ENCODE measurements at places on chromosomes 6 and 20. TPM values are rescaled to one million over a fixed set of nuclear protein-coding genes. Genes with fewer than 3 reads are reported as not detected.

Gene HLA-DQB1
- not detected for total RNA-seq

Gene OPRL1
- 0.36 TPM for total RNA-seq

Gene ESR1
- not detected for total RNA-seq

Gene CD93
- total RNA-seq = under 0.01 TPM

Gene SLCO4A1
- total RNA-seq = 0.56 TPM

Gene SNAI1
- 0.54 TPM for total RNA-seq

Gene DACT2
- not detected for total RNA-seq

Gene CCN6
- not detected for total RNA-seq

Gene PABPC1L
- 4.7 TPM for total RNA-seq

Gene FKBP1A
- total RNA-seq = 120 TPM

Gene RAET1L
- total RNA-seq = not detected

Gene SYCP2
- 0.56 TPM for total RNA-seq

Gene PTCRA
- total RNA-seq = not detected

Gene TCP11
- total RNA-seq = 0.56 TPM

Gene SLC17A9
- total RNA-seq = 1.4 TPM

Gene DEFB110
- total RNA-seq = not detected

Gene CEP57L1
- 21.9 TPM for total RNA-seq

Gene NANP
- total RNA-seq = 7.2 TPM

Gene SMOC2
- not detected for total RNA-seq

Gene EMILIN3
- under 0.01 TPM for total RNA-seq

Gene SOX4
- 6.4 TPM for total RNA-seq

Gene DAAM2
- total RNA-seq = 13.1 TPM

Gene PRSS16
- total RNA-seq = not detected

Gene SNX14
- total RNA-seq = 116 TPM

Gene DDX43
- total RNA-seq = not detected

Gene PRRC2A
- total RNA-seq = 8.1 TPM

Gene EYS
- under 0.01 TPM for total RNA-seq

Gene TTK
- 21.5 TPM for total RNA-seq

Gene ABHD16B
- total RNA-seq = not detected

Gene RAD21L1
- total RNA-seq = under 0.01 TPM

Gene ADAM33
- total RNA-seq = under 0.01 TPM

Gene SLA2
- not detected for total RNA-seq

Gene OR12D3
- total RNA-seq = not detected

Gene GGTLC1
- total RNA-seq = not detected

Gene CTCFL
- not detected for total RNA-seq

Gene CRISP2
- total RNA-seq = not detected

Gene PGC
- total RNA-seq = not detected

Gene TRIM40
- total RNA-seq = not detected

Gene RNF39
- total RNA-seq = not detected

Gene IL20RA
- total RNA-seq = not detected

Gene IPCEF1
- under 0.01 TPM for total RNA-seq

Data from IMR-90 (cell line).